ENCODE measurements at places on chromosomes 7 and 10.

GRCh38 chr10:133277993-133278576 lies 1.4 kb upstream of the ADAM8 start:
- no peak for DNase-seq

DNA sequence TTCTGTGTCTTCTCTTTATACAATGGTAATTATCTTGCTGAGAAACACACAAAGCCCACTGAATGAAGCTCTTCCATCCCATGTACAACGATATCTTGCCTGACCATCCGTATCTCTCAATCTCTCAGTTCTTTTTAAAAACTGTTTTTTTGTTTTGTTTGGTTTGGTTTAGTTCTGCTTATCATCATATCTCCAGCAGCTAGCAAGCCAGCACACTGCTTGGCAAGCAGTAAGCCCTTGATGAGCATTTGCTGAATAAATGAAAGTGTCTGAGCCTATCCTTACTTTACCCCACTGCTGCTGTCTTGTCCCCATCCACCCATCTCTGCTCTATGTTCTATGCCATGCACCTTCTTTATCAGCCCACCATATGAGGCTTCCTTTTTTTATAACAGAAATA lies 34.2 kb downstream of the ITGB1 start:
- no peak for DNase-seq

- no peak for DNase-seq
Observed at GRCh38 chr10:71314028-71314693, 4.9 kb upstream of the SLC29A3 start.

DNA sequence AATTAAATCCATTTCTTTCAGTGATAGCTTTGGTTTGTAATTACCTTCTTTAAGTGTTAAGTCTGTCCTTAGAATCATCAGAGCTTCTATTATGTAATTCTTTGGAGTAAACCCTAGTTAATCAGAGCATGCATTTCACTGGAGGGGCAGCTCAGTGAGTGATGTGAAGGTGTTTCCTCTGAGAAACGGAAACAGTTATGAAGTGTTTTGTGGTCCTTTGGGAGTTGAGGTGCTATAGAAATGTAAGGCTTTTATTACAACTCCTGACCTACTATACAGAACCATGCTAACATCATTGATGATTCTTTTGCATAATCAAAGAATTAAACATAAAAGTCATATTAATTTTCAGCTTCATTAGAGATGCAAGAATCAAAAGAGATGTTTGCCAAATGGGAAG lies 141.5 kb downstream of the EXOC4 start:
- no peak for DNase-seq

DNA sequence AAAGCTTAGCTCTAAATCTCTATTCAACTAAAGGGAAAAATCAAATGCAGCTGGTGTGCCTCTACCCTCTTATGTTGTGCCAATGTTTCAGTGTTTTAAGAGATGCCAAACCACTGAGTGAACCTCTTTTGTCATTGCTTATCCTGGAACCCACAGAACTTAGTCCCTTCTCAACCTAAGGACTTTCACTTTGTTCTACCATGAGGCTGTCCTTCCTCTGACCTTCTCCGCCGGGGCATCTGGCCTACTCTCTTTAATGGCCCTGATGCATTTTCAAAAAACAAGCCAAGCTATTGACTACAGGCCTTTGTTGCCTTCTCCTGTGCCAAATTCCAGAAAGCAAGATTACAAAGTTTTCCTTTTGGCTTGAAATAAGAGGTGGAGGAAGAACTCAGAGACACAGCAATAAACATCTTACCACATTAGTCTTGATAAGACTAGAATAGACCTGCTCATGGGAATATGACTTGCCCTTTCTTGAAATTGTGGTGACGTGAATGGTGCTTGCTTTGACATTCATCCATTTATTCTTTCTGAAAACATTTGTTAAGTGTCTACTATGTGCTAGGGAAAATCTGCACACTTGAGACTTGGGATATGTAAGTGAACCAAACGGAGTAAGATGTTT lies 253.2 kb upstream of the SMIM30 start:
- DNase-seq = no peak
